Fibroblast of villous mesenchyme (primary cell): ENCODE measurements at places on chromosomes 5 and 9. TPM values are rescaled to one million over a fixed set of nuclear protein-coding genes. Genes with fewer than 3 reads are reported as not detected.

FAXDC2 gene
- 4.2 and 7.8 TPM in 2 replicates for total RNA-seq

NEUROG1 gene
- not detected in 2 replicates for total RNA-seq

SLC45A2 gene
- total RNA-seq = under 0.01 TPM in 1 of 2 replicates, not detected in the other

SPINK6 gene
- total RNA-seq = not detected in 2 replicates

MEGF10 gene
- 0.97 and 1.3 TPM in 2 replicates for total RNA-seq

GKAP1 gene
- 0.97 and 2.2 TPM in 2 replicates for total RNA-seq

GRM6 gene
- total RNA-seq = not detected in 2 replicates

MEF2C gene
- 8.1 and 16.0 TPM in 2 replicates for total RNA-seq

WDR38 gene
- not detected in 2 replicates for total RNA-seq

PCDHGB3 gene
- total RNA-seq = 3.9 and 5.2 TPM in 2 replicates

MROH2B gene
- total RNA-seq = not detected in 2 replicates

NUTM2F gene
- not detected in 2 replicates for total RNA-seq

FAM153A gene
- total RNA-seq = not detected in 2 replicates

FOXD4 gene
- total RNA-seq = under 0.01 and 0.43 TPM in 2 replicates

GRCh38 chr5:168851902-168852321, 272.7 kb upstream of the PANK3 start:
- DNase-seq = peak; percentile 63

- no peak for DNase-seq
These were observed 39.3 kb upstream of the LPCAT1 start for GRCh38 chr5:1563051-1563461.

DNA sequence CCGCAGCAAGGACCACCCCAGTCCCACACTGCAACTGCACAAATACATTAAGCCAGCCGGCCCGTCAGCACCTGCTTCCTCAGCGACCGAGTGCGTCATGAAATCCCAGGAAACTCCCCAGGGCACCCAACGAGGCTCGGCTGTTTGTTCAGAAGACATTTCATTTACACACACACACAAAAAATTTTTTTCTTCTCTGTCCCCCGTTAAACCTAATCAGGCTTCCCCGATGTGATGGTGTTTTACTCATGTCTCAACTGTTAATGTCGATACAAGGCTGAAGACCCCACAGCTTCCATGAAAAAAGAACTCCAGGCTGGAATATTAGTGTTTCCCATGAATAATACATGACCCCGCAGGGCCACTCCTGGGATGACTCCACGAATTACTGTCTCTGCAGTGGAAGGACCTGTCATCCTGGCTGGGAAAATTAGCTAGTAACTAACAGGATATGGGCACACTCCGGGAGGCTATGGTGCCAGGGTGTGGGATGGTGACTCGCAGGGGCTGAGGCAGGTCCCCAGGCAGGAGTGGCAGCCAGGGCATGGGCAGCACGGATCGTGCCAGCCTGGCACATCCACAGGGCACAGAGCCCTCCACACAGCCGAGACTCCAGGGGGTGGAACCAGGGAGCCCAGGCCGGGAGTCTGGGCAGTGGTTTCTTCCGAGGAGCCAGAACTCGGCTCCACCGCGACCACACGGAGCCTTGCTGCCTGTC, 102.4 kb downstream of the VAV2 start:
- DNase-seq = no peak

DNA sequence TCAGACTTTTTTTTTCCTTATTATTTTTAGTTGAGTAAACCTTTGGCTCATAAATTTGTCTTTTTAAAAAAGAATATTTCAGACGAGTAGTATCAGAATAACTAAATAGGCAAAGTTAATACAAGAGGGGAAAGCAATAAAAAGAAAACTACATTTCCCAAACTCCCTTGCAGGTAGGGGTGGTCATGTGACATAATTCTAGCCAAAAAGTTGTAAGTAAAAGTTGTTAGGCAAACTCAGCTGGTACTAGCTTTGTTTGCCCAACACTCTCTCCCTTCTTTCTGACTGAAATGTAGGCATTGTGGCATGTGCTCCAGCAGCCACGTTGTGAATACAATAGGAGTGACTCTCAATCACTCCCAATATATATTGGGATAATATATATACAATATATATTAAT, 20.9 kb downstream of the GIN1 start:
- DNase-seq = no peak

DNA sequence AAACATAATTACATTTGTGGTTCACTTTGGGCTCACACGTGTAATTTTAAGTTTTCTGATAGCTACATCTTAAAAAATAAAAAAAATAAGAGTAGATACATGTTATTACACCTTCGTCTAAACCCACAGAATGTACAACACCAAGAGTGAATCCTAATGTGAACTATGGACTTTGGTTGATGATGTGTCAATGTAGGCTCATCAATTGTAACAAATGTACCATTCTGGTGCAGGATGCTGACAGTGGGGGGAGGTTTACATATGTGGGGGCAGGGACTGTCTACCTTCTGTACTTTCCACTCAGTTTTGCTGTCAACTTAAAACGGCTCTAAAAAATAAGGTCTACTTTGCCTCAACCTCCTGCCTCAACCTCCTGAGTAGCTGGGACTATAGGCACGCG, 2.5 kb upstream of the RECK start:
- no peak for DNase-seq

DNA sequence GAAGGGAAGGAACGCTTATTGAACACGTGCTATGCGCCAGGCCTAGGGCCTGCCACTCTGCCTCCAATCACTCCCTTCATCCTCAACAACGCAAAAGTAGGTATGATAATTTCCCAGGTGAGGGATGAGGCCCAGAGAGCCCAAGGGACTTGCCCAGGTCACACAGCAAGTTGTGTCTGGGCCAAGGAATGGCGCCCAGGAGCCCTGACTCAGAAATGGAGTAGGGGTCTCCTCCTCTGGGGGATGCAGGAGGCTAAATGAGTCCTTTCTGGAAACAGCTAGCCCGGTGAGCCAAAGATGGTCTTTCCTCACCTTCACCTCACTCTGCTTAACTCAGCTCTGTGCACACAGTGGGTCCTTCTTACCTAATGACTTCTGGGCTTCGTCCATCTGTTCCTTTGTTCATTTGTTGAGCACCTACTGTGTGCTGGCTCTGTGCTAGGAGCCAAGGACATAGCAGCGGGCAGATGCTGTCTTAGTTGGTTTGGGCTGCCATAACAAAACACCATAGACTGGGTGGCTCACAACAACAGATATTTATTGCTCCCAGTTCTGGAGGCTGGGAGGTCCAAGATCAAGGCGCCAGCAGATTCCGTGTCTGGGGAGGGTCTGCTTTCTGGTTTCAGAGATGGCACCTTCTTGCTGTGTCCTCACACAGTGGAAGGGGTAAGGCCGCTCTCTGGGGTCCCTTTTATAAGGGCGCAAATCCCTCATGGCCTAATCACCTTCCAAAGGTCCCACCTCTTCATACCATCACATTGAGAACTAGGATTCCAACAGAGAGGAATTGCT, 22.3 kb upstream of the NEURL1B start:
- no peak for DNase-seq

DNA sequence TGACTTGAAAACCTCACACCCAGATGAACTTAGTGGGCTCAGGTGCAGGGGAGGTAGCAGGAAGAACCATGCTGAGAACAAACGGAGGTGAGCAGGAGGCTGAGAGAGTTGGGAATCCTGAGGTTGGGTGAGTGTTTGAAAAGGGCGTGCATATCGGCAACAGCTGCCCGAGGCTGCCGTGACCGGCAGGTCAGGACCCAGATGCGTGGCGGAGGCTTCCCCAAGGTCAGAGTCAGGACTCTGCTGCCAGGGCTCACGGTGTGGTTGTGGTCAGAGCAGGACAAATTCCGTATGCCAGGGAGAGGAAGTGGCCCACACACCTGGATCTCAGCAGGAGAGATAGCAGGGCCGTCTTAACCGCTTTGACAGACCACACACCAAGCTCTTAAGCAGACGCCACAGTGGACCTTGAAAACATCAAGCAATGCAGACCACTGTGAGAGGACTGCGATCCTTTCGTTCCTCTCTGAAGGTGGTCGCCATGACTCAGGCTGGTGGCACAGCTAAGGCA, 43.1 kb downstream of the ADAMTS16 start:
- no peak for DNase-seq

- no peak for DNase-seq
These were observed 52.2 kb upstream of the GRHPR start for GRCh38 chr9:37370282-37370681.

DNA sequence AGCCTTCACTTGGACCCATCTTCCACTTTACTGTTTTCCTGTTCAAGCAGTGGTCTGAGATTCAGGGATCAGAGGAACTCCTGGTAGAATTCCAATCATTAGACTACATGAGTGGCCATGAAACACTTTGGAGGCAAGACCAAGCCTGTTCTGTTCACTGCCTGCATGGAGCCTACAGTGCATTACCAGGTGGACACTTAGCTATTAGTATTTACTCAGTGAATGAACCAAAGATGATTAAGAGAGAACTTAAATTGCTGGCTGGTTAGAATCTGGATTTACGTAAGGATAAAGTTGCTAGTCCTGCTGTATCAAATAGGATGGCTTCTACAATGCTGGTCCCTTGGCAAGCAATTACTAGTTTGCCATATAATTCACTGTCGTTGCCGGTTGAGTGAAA, 245.5 kb downstream of the ARRDC3 start:
- DNase-seq = no peak

DNA sequence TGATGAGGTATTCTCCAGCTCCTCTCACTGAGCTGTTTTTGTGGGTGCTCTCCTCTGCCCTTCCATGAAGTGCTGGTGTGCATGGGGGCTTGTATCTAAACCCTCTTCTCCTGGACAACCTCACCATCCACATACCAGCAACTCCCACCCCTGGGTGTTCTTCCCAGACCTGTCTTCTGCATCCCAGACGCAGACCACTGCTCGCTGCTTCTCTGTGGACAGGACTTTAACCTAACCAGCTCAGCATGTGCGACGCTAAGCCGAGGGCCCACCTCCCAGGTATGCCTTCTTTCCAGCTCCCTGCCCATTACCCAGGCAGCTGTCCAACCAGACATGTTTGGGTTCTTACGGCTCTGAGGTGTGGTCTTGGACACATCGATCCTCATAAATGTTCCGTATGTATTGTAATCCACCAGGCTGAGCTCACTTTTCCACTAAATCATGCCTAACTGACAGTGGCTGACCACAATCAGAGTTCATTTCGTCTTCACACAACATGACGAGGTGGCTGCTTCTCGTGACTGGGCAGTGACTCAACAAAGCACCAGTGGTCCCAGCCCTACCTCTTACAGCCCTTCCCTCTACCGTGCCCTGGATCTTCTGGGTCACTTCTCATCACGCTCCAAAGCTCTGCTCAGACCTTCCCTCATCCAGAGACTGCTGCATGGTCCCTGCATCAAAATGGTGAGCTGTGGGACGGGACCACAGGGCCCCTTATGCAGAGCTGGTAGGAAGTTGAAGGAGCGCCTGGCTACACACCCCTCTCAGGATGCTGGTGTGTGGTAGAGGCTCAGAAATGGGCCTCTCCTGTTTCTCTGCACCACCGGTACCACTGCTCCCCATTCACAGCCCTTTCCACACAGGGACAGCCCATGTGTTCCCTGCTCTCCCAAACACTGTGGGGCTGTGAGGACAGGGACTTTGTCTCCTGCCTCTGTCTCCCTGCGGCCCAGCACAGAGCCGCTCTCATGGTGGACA, 9.6 kb upstream of the PTGES2 start:
- peak; percentile 53 for DNase-seq

GRCh38 chr5:134138416-134139376, 24.2 kb downstream of the TCF7 start:
- peak; percentile 28 for DNase-seq

GRCh38 chr5:160702934-160703333, 149.1 kb downstream of the ATP10B start:
- DNase-seq = no peak

DNA sequence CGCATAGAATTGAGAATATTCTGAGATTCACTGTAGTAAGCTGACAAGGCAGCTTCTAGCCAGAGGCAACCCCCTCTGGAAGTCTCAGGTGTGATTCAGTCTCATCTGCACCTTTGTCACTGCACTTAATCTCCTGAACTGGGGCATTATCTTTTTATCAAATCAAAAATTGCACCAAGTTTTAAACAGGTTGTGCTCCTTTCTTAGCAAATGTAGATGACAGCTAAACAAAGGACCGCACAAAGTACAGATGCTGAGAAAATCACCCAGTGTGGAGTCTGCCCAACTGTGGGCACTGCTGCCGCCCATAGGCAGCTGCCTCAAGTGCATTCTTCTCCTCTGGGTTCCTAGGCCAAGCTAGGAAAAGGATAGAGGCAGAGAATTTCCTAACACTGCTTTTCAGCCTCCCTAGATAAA, 51.1 kb downstream of the STARD4 start:
- peak; percentile 12 for DNase-seq

GRCh38 chr9:33379666-33380389, 22.5 kb downstream of the AQP7 start:
- no peak for DNase-seq

DNA sequence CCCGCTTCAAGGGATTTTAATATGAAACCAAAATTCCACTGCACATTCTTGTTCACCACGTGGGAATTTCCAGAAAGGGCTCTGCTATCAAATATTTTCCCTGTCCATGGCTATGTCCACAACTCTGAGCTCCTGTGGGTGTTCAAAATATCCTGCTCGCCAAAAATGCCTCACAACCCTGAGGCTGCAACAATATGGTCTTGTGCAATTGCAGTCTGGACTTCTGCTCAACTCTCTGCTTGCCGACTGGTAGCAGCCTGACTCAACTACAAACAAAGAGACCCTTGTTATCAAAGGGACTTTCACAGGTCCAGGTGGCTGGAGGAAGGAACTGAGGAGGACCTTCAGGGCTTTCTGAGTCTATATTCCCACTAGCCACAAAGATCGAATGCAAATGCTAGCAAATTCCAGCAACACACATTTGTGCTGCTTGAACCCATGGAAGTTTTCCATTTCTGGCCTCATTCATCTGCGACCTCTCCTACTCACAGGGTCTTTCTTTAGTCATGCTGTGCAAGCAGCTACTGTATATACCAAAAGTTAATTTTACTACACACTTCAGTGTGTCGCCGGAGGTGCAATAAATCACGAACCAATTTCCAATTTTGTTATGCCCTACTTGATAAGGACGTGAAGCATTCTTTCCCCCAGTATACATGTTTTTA, 169.2 kb upstream of the SLC30A5 start:
- DNase-seq = peak; percentile 77

GRCh38 chr9:120438836-120439546, 141.0 kb downstream of the CDK5RAP2 start:
- peak; percentile 37 for DNase-seq

DNA sequence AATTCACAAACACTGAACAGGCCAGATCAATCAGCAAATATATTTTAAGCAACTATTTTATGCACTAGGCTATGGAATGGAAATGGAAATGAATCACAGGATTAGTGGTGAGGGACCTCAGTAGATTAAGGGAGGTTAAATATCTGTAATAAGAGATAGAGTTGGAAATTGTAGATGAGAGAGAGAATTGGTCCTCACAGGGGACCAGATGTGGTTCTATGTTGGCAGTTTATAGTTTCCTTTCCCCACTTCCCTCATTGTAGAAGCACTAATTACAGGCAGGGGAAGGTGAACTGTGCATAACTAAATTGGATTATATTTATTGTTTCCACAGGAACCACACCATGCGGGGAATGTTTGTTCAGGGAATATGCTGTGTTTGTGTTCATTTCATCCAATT, 496.2 kb downstream of the ARHGEF28 start:
- no peak for DNase-seq

GRCh38 chr5:181111010-181111409, 20.0 kb downstream of the OR2V1 start:
- no peak for DNase-seq
